Aortic smooth muscle cell (primary cell): ENCODE measurements at places on chromosomes 2 and 18. TPM values are rescaled to one million over a fixed set of nuclear protein-coding genes. Genes with fewer than 3 reads are reported as not detected.

RNU2-63P gene
- total RNA-seq, result 33.8 TPM in 1 of 2 replicates, not detected in the other

CDC42EP3 gene
- total RNA-seq, result 4.5 and 8.9 TPM in 2 replicates

ACMSD gene
- not detected in 2 replicates for total RNA-seq

SLC9A4 gene
- total RNA-seq, result under 0.01 TPM in 1 of 2 replicates, not detected in the other

SPATA3 gene
- total RNA-seq, result not detected in 2 replicates

ADRA2B gene
- not detected in 2 replicates for total RNA-seq

ERMN gene
- total RNA-seq, result under 0.01 TPM in 2 replicates
